ENCODE measurements at places on chromosomes 6 and 20.

DNA sequence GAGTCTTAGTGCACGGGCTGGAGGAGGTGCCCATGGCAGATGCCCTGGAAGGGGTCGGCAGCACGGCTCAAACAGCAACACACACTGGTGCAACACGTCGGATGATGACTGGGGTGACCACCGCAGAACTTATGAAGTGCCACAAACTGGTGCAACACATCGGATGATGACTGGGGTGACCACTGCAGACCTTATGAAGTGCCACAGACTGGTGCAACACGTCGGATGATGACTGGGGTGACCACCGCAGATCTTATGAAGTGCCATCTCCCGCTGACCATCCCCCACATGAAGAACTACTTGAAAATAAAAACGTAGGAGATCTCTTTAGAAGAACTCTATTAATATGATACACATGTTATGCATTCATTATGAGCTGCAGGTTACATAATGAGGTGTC lies 218.3 kb downstream of the TBXT start:
- no peak for DNase-seq

DNA sequence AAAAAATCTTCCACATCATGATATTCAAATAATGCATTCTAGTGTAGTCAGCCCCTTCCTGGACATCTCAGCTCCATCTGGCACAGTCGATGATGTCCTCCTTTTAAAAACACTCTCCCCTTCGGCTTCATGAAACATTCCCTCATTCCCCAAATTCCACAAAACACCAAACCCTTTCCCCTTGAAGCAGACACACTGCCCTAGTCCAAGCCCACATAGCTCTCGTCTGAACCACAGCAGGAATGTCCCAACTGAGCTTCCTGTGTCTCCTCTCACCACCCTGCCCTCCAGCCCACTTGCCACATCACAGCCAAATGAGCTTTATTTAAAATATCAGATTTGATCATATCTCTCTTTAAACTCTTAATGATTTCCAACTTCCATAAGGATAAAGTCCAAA lies 106.4 kb upstream of the CARMIL1 start:
- DNase-seq: peak; percentile 79

DNA sequence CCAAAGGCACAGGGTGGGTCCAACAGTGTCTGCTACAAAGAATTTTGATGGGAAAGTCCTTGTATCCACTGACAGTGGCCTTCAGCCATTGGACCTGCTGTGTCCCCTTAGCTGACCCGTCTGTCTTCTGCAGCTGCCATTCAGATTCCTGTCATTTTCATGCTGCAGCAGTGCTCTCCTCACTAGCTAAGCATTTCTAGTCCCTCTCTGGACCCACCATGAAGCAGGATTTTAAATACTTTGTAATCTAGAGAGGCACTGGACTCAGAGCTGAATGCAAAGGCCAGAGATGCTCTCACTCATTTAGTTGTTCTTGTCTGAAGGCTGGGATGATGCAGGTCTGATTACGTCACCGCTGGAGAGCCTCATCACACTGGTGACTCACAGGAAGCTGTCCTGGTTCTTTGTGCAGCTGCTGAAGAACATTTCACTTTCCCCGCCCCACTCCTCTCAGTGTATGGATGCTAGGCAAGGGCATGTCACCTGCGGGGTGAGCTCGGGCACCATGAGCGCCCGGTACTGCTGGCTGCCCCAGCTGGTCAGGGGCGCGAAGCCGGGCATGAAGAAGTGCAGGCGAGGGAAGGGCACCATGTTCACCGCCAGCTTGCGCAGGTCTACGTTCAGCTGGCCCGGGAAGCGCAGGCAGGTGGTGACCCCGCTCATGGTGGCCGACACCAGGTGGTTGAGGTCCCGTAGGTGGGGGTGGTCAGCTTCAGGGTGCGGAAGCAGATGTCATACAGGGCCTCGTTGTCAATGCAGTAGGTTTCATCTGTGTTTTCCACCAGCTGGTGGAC lies 19.4 kb upstream of the TUBB2A start:
- DNase-seq: peak; percentile 78

- no peak for DNase-seq
Measured at GRCh38 chr20:56504373-56505005, 20.1 kb upstream of the FAM209A start.

DNA sequence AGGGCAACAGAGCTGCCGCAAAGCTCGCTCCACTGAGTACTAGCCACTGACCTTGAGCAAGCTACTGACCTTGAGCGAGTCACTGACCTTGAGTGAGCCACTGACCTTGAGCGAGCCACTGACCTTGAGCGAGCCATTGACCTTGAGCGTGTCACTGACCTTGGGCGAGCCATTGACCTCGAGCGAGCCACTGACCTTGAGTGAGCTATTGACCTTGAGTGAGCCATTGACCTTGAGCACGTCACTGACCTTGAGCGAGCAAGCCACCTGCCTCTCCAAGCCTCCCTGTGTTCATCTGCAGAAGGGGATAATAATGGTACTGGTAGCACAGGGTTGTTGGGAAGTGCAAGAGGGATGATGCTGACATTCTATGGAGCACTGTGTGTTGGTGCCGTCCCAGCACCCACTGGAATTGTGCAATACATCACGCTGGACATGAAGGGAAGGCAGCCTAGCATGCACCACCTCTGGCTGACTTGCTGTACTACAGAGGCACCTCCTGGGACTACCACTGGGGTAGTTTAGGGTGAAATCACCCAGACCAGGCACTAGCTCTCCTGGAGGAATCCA lies 60.2 kb downstream of the CTCFL start:
- DNase-seq: no peak

DNA sequence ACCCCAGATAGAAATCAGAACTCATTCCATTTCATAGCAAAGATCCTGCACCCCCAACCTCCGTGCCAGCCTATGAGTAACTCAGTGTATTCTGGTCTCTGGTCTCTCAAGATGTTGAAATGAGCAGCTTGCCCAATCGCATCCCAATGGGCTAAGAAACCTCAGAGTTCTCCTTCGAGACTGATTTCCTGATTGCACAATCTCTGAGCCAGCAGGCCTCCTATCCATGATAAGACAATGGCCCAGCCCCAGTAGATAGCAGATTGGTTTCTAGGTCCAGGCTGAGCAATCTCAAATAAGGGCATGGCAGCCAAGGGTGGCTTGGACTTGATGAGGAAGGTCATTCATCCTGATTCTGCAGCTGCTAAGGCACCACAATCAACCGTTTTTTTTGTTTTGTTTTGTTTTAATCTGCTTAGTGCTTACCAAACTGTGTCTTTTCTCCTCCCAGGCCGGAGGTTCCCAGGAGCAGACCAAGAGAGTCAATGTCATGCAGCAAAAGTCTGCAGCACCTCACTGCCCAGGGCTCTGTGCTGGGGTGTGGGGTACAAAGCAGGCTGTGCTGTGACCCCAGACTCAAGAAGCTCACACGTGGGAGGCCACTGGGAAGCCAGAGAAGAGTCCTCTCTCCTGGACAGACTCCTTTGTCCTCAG lies 125.1 kb upstream of the NXT1 start:
- no peak for DNase-seq

- no peak for DNase-seq
Measured at GRCh38 chr6:121890307-121890910, 455.0 kb downstream of the GJA1 start.

DNA sequence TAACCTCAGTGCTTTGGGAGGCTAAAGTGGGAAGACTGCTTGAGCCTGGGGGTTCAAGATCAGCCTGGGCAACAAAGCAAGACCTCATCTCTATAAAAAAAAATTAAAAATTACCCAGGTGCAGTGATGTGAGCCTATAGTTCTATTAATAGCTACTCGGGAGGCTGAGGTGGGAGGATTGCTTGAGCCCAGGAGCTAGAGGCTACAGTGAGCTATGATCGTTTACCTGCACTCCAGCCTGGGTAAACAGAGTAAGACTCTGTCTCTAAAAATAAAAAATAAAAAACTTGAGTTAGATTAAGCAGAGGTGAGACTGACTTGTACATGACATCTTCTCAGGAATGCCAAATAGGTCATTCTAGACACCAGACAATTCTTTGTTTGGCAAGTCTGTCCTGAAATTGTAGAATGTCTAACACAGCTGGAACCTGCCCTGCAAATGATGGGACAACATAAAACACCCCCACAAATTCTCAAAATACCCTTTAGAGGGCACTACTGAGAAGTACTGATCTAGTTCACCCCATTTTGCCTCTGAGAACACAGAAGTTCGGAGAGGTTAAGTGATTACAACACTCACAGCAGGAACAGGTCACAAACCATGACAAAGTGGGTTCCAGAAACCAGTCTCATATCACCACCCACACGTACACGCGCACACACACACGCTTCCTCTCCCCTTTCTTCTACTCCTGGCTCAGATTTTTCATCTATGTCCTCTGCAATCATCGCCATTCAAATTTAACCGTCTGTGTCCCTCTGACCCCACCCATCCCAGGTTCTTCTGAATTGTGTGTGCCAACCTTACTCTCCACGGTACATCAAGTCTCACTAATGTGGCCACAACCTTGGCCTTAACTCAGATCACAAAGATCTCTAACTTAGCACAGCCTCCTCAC lies 38.3 kb downstream of the ARHGAP18 start:
- no peak for DNase-seq

DNA sequence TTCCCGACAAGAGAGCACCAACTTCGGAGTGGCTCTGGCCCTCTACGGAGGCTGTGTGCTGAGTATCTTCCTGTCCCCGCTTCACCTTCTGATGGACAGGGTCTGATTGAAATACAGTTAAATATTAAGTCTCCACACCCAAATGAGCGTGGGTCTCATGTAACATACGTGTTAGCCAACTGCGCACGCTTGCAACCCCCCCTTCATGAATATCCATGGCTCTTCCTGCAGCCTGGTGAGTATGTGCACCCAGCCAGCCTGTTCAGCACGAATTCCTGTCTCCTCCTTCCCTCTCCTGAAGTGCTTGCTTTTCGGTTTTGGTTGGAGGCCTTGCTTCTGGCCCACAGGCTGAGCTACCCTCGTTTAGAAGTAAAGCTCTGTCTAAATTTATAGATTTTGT lies 102.9 kb upstream of the FRMD1 start:
- DNase-seq: no peak

DNA sequence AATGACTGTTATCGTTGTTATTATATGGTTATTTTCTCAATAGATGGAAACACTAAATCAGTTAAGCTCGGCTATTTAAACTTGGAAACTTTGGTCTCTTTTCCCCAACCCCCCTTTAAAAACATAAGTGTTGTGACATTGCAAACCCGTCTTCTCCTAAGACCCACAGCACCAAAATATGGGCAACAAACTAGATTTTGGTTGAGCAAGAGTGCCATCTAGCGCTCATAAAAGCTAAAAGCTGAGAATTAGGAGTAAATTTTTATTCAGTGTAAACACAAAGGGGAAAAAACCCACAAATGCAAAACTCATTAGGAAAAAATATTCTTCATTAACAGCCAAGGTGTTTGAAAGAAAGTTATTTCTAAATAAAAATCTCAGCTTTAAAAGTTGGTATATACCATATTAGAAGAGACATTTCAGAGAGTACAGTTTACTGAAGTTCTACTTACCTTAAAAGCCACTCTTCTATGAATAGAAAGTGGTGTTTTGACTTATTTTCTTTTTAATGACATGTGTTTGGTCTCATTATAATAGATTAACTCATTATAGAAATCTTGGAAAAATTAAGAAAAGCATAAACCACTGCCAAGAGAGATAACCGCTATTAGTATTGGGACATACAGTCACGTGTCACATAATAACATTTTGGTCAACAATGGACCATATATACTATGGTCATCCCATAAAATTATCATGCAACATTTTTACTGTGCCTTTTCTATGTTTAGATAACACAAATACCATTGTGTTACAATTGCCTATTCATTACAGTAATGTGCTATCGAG lies 21.1 kb downstream of the SESN1 start:
- DNase-seq: peak; percentile 65

GRCh38 chr6:55833284-55833683 lies 42.1 kb downstream of the BMP5 start:
- no peak for DNase-seq

DNA sequence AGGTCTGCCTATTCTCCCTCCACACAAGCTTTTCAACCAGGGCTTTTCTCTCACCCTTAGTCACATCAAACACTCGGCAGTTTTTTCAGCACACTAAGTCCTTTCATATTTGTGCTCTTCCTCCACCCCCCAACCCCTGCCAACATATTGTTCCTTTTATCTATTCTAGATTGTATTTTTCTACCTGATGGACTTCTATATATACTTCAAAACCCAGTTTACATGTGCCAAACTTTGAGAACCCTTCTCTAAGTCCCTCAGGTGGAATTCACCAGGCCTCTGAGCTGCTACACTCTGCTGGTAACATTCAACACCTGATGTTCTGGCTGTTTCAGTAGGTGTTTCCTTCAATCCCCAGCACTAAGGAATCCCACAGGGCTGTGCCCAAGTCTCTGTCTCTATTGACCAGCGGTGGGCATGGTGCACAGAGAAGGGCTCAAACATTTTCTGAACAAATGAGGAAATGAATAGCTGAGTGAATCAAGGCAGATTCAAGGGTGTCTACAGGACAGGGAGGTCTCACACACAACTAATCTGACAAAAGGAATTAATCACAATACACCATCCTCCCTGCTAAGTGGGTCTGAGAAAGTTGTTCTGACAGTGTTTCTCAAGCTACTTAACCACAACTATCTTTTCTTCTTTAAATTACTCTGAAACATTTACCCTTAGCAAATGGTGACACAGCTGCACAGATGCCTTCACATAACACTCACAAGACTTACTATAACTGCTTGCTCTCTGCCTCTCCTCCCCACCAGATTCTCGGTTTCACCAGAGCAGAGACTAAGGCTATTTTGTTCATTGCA lies 166.5 kb downstream of the TSHZ2 start:
- no peak for DNase-seq

DNA sequence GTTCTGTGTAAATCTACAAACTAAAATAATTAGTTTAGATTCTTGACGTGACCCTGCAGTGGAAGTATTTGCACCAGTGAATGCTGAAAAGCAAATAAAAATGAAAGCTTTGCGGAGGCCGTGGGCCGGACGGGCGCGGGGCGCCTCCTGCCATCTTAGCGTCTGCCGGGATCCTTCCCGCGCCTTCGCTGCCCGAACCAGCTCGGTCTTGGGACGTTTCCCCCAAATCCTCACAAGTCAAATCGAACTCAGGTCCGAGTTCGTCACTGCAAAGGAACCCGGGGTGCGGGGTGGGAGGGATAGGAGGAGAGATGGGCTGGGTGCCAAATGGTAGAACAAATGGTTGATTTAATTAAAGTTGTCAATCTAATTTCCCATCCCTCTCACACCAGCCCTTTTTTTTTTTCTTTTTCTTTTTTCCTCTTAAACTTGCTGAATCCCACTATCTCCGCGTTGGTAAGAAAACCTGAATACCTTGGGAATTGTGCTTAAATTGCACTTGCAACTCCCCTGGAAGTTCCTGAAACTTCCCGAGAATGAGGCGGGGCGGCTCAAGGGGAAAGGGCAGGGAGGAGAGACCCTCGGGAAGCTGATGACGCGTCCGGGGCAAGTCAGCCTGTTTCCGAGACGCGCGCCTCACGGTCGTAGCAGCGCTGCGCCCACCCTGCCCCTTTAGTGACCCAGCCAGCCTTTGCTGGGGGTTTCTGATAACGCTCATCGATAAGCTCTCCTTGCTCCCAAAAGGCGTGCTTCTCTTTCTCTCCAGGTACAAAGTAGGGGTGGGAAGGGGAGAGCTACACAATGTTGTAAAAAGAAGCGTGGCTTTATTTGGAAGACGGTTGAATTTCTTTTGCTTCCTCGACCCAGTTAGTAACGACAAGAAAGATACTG lies 1.8 kb downstream of the GJA1 start:
- DNase-seq: no peak

GRCh38 chr20:19466206-19466928 lies 253.9 kb downstream of the SLC24A3 start:
- DNase-seq: no peak
